Glomerular endothelial cell (primary cell): ENCODE measurements at places on chromosomes 2 and 18. TPM values are rescaled to one million over a fixed set of nuclear protein-coding genes. Genes with fewer than 3 reads are reported as not detected.

DNA sequence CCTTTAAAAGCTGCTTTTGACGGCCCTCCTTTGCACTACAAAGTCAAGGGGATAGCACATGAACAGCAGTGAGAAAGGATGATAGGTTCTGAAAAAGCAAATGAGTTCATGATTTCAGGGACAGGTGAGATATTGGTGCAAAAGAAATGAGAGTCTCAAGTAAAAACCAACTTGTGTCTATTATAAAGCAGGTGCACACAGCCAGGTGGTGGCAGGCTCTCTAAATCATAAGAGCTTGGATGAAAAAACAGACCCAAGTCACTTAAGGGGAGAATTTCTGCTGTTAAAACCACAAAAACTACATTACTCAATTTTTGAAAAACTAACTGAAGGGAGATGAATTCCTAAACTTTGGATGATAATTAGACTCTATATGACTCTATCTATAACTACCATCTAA lies 201.5 kb downstream of the SP3 start:
- no peak for DNase-seq

DNA sequence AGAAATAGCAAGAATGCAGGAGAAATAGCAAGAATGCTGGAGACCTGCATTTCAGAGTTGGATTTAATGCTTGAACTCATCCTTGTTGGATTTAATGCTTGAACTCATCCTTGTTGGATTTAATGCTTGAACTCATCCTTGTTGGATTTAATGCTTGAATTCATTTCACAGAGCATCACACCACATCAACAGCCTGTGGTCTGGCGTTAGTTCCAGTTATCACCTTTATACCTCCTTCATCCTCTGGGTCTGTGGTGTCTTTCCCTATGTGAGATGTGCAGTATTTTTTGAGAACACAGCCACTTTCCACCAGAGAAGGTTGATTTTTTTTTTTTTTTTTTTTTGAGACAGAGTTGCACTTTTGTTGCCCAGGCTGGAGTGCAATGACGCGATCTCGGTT lies 546.4 kb upstream of the SOX11 start:
- no peak for DNase-seq

DNA sequence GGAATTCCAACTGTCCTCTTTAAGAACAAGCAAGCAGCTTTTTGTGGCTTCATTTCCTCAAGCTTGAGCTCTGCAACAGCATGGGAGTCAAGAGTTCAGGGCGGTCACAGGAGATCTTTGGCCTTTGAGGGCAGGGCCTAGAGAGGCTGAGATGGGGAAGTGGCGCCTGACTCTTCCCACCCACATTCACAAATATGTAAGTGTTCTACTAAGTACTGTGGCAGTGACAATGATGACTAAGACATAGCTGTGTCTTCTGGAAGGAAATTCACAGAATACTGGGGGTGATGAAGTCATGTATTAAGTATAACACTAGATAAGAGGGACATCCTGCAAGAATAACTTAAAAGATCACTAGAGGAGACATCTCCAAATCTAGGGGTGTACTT lies 15.0 kb downstream of the RND3 start:
- DNase-seq, result no peak

GRCh38 chr2:215635788-215636139 lies 199.9 kb upstream of the FN1 start:
- no peak for DNase-seq

GRCh38 chr2:138906549-138906948 lies 126.4 kb upstream of the NXPH2 start:
- DNase-seq, result no peak

DNA sequence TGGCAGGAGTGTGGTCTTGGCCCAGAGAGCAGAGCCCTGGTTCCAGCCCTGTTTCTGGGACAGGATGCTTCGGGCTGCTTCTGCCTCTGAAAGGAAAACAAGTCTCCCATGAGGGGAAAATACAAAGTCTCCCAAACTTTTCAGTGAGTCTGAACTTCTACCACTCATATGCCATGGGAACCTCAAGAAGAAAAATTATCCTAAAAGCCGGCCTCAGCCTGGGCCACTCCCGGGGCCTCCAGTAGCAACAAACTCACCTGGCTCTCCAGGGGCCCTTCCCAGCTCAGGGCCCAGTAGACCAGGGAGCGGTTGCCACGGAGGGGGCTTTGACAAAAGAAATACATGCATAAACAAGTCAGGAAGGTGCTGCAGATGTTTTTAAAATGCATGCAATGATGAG lies 289.2 kb upstream of the HDAC4 start:
- no peak for DNase-seq

DNA sequence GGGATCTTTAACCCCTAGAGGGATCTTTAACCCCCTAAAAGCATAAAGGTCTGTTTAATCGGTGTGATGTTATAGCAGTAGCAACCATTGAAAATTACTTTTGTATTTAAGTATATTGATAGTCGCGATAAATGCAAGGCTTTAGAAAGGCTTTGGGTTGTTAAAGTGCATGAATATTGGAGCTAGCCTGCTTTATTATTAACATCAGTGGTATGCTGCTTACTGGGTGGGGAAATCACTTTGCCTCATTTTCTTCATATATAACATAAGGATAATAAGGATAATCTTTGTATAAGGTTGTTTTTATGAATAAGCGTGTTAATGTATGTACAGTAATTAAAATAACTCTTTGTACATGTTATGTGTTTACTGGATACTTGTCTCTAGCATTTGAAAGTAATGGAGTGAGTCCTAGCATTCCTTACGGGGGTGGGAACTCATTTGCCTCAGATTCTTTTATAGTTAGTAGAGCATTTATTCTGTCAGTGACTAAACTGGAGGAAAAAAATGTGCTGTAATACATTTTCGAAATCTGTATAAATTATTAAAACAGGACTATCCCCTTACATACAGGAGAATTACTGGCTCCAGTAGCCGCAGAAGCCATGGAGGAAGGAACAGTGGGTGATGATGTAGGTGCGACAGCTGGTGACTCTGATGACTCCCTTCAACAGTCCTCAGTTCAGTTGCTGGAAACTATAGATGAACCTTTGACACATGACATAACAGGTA lies 122.2 kb downstream of the BIRC6 start:
- DNase-seq, result no peak

GRCh38 chr2:120575966-120576365 lies 159.7 kb upstream of the GLI2 start:
- DNase-seq, result no peak

Gene IGFBP5
- total RNA-seq, result 23.4 and 36.8 TPM in 2 replicates
